ENCODE measurements at places on chromosomes 3 and 15. TPM values are rescaled to one million over a fixed set of nuclear protein-coding genes. Genes with fewer than 3 reads are reported as not detected.

- DNase-seq = no peak
- no peak overlapping the region for H3K27ac ChIP-seq
- no peaks in the 10 kb centered on the region for H3K36me3 ChIP-seq
- H3K27me3 ChIP-seq = no peaks in the 10 kb centered on the region
These were observed 622.1 kb downstream of the IGSF11 start for GRCh38 chr3:118412503-118412902.

GRCh38 chr3:54951405-54951804 is 23.5 kb upstream of the LRTM1 start:
- no peaks in the 10 kb centered on the region for H3K36me3 ChIP-seq
- no peak overlapping the region for H3K27ac ChIP-seq
- no peak for DNase-seq
- H3K4me3 ChIP-seq = no peak overlapping the region
- no peaks in the 10 kb centered on the region for H3K4me1 ChIP-seq

DNA sequence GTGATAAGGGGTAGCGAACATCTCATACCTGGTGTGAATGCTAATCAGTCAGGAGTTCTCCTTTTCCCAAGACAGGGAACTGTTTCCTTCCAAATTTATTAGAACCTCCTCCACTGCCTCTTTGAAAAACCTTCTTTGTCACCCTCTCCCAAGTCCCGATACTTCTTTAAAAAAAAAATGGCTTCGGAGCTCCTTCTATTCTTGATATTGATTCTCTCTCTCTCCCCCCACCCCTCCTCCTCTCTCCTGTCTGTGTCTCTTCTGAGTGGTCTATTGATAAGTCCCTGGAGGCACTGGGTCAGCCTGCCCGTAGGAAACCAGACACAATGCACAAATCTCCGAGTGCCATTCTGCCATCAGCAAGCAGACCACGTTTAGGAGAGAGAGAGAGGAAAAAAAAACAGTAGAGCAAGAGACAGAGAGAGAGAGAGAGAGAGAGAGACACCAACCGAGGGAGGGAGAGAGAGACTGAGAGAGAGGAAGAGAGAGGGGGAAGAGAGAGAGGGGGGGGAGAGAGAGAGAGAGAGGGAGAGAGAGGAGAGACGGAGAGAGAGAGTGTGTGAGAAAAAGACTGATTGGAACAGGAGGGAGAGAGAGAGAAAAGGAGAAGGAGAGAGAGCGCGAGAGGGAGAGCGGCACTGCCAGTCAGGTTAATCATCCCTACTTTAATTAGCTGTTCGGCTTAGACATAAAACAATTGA is 160.9 kb downstream of the TIGIT start:
- H3K27ac ChIP-seq = no peak overlapping the region
- H3K4me1 ChIP-seq = peaks cover 1% of the 10 kb centered on the region
- DNase-seq = no peak
- H3K4me3 ChIP-seq = no peak overlapping the region

GRCh38 chr3:15289661-15290060 is 42.7 kb downstream of the SH3BP5 start:
- peaks cover 12% of the 10 kb centered on the region for H3K27me3 ChIP-seq
- no peak for DNase-seq
- peaks cover 32% of the 10 kb centered on the region for H3K4me1 ChIP-seq
- H3K27ac ChIP-seq = no peak overlapping the region
- no peak overlapping the region for H3K4me3 ChIP-seq
- H3K36me3 ChIP-seq = peaks cover 19% of the 10 kb centered on the region

OCA2 gene
- not detected for total RNA-seq

MYEF2 gene
- 36.5 TPM for total RNA-seq

CLDN16 gene
- total RNA-seq = not detected

Measured in activated naive CD8-positive, alpha-beta T cell treated with anti-CD3 and anti-CD28 coated beads, Interleukin-2, amount 10 ng/mL, durations not matched to agents 7 days and 5 days (primary cell).